ENCODE measurements at places on chromosomes 5 and 9.

GRCh38 chr9:33295571-33295970 lies 5.3 kb downstream of the NFX1 start:
- no peak for DNase-seq

- no peak for DNase-seq
Observed at GRCh38 chr5:159082474-159082873, 17.2 kb downstream of the EBF1 start.

DNA sequence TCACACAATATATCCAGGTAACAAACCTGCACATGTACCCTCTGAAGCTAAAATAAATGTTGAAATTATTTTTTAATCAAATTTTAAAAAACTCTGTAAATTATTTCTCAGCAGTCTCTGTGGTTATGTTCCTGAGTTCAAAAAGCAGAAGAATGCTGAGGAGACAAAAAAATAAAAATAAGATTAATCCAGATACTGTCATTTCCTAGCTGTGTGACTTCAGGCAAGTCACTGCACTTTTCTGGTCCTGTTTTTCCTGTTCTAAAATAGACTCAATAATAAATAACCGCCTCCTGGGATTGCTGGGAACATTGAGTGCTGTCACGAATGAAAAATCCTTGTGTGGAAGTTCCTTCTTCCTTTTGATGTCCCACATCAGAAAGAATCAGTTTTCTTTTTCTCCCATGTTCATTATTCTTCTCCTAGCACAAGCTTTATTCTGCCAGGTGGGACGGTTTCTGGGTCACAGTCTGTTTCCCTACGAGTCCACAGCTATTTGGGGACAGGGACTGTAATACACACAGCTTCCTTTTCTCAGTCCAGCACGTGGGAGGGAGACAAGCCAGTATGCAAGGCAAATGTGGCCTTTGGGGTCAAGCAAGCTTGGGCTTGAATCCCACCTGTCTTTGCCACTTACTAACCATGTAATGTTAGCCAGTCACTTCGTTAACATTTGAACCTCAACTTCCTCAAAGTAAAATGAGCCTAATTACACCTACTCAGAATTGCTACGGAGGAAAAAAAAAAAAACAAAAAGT lies 156.9 kb downstream of the TRIM32 start:
- DNase-seq: no peak

DNA sequence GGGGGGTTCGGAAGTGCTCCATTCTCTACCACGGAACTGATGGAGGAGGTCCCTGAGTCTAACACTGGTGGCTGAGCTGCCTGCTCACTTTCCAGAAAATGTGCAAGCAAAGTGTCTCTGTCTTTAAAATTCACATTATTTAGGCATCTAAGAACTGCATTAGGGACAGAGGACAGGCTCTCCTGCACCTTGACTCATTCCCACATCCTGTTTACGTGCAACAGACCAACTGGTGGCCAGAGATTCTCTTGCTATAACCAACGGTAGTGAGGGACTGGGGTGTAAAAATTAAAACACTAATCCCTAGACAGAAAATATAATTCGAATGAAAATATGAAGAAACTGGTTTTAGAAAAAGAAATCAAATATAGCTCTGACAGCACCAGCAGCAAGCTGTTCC lies 320.9 kb downstream of the IRX2 start:
- no peak for DNase-seq

DNA sequence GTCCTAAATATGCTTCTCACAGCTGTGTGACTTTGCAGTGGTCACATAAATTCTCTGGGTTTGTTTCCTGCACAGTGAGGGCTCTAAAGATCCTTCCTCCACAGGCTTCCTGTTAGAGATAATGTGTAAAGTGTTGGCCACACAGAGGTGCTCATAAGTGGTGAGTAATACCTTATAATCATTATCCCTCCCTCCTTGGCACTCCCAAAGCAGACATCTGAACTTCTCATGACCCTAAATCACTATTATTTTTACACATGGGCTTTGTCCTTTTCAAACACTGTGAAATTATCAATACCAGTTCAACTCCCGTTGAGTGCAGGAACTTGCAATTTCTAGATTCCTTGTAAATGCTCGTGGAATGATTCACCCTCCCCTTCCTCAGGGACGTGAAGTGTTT lies 100.2 kb downstream of the BRINP1 start:
- no peak for DNase-seq

- no peak for DNase-seq
Observed at GRCh38 chr5:115842089-115842935, 577 bp downstream of the AP3S1 start.

DNA sequence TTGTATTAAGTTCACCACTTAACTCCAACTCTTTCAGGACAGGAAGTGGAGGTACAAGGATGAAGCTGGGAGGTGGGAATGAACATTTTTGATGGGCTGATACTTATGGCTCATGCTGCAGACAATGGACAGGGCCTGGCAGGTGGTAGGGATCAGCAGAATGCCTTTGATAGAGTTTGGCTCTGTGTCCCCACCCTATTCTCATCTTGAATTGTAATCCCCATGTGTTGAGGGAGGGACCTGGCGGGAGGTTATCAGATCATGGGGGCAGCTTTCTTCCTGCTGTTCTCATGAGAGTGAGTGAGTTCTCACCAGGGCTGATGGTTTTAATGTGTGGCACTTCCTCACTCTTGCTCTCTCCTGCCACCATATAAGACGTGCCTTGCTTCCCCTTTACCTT lies 87.3 kb upstream of the PRLR start:
- no peak for DNase-seq

GRCh38 chr9:116096853-116097252 lies 56.7 kb upstream of the PAPPA start:
- DNase-seq: no peak

DNA sequence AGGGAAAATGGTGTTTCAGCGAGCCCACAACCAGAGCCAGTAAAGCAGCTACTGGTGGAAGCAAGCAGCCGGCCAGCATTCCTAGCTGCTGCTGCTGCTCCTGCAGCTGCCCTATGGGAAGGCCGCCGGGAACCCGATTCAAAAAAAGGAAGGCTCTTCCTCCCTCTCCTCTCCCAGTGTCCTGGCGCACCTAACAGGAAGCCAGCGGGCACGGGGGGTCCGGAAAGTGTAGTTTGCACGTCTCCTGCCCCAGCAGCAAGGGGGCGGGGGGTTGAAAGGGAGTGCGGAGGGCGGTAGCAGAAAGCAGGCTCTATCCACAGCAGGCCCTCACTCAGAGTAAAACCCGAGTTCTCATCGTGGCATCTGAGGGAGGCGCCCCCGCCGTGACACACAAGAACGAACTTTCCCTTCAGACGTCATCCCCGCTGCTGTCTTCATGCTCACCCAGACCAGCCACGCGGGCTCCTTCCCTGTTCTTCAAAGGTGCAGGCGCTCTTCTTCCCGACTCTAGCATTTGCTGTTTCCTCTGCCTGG lies 16.5 kb downstream of the GRXCR2 start:
- DNase-seq: no peak

GRCh38 chr9:135914921-135915320 lies 7.6 kb upstream of the CAMSAP1 start:
- DNase-seq: no peak

DNA sequence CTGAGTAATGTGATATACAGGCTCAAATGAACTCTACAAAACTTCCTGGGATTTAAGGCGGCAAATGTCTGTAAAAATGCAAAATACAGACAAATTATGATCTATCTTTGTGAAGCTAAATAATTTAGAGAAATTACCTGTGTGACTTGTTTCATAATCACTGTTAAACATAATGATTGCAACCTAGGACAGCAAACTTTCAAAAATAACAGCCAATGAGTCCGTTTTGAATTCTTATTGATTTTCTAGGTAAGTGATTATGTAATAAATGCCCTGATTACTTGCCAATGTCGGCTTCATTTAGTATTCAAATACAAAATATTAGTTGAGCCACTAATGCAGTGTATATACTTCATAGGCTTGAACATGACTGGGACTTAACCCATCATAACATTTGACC lies 238.2 kb upstream of the DAB2 start:
- DNase-seq: no peak

- no peak for DNase-seq
Observed at GRCh38 chr9:8599937-8600336, 800.4 kb upstream of the DMAC1 start.

- DNase-seq: no peak
Observed at GRCh38 chr9:121253821-121254501, 14.0 kb upstream of the GSN start.

All from stimulated activated CD8-positive, alpha-beta memory T cell treated with anti-CD3 and anti-CD28 coated beads, Interleukin-7, amount 100 ng/mL, for 1 hour (primary cell).